ENCODE measurements at places on chromosomes 2 and 18.

- no peak for DNase-seq
These were observed 29.8 kb downstream of the KCNE4 start for GRCh38 chr2:223081789-223082188.

DNA sequence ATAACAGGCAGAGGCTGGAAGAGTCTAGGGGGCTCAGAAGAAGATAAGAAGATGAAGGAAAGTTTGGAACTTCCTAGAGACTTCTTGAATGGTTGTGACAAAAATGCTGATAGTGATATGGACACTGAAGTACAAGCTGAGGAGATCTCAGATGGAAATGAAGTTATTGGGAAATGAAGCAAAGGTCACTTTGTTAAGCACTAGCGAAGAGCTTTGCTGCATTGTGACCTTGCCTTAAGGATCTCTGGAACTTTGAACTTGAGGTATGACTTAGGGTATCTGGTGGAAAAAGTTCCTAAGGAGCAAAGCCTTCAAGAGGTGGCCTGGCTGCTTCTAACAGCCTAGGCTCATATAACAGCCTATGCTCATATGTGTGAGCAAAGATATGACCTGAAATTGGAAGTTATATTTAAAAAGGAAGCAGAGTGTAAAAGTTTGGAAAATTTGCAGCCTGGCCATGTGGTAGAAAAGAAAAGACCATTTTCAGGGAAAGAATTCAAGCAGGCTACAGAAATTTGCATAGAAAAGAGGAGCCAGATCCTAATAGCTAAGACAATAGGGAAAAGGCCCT lies 91.3 kb downstream of the L3MBTL4 start:
- no peak for DNase-seq

- DNase-seq = peak; percentile 77
These were observed 785.0 kb downstream of the CNTNAP5 start for GRCh38 chr2:124810132-124810531.

GRCh38 chr18:12750076-12750714 lies 47.4 kb downstream of the PSMG2 start:
- DNase-seq = no peak

DNA sequence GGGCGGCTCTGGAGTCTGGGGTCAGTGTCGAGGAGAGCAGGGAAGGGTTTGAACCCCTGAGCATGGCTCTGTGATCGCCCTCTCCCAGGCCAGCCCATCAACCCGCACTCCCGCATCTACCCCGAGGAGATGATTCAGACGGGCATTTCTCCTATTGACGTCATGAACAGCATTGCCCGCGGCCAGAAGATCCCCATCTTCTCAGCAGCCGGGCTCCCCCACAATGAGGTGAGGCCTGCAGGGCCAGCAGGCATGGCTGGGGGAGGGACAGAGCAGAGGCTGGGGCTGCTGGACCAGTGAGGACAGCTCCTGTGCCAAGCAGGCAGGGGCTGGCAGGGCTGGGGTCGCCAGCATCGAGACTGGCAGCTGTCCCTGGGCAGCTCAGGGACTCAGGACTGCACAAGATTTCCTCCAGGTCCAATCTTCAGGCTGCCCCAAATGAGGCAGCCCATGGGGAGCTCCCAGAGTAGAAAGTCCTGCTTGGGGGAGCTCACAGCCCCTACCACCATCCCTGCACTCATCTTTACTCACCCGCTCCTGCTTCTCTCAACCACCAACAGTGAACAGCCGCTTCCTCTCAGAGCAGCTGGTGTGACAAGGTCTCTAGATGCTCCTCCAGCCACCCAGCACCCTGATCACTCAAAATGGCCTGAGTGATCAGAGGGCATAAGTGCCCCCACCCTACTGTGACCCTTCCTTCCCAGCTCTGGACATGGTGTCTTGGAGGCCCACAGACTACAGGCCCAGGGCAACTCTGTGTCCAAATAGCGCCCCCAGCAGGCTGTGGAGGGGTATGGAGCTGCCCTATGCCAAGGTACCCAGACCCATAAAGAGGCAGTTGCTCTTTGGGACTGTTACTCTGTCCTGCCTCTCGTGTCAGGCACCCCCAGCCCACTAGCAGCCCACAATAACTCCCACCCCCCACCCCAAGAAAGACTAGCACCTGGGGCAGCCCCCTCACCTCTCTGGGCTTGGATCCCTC lies 18.3 kb upstream of the ANKRD53 start:
- peak; percentile 83 for DNase-seq

GRCh38 chr2:28640908-28641300 lies 110.7 kb upstream of the PPP1CB start:
- no peak for DNase-seq

DNA sequence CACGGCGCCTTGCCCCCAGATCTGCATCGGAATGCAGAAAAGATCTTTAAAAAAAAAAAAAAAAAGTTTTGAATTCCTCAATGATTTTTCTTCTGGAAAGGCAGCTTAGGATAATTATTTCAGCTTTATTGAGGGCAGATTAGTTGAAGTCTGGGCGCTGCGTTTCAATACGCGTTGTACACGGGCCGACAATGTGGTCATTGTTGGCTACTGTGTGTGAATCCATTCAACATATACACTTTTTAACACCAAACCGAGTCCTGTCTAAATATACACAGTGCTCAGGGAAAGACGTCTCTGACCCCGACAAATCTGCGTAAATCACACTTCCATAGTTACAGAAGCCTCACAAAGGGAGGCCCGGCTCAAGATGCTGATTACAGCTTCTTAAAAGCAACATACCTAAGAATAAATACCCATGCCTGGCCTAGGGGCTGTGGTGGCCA lies 1.4 kb upstream of the SIX3 start:
- peak; percentile 62 for DNase-seq

DNA sequence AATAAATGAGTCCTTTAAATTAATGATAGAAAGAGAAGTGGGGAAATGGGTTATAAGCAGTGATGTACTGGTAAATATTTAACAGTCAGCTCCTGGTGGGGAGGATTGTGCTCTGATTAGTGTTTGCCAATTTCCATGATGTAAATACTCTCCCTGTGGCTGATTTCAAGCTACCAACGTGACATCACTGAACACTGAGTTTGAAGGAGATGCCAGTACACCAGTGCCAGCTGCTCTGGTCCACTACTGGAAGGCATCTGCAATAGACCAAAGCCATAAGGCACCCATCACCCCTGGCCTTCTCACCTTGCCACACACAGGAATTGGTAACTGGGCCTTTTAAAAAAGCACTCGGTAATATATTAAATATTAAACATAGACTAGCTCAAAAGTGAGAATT lies 77.7 kb downstream of the TGOLN2 start:
- no peak for DNase-seq

- no peak for DNase-seq
These were observed 33.9 kb downstream of the ERLEC1 start for GRCh38 chr2:53820711-53821110.

DNA sequence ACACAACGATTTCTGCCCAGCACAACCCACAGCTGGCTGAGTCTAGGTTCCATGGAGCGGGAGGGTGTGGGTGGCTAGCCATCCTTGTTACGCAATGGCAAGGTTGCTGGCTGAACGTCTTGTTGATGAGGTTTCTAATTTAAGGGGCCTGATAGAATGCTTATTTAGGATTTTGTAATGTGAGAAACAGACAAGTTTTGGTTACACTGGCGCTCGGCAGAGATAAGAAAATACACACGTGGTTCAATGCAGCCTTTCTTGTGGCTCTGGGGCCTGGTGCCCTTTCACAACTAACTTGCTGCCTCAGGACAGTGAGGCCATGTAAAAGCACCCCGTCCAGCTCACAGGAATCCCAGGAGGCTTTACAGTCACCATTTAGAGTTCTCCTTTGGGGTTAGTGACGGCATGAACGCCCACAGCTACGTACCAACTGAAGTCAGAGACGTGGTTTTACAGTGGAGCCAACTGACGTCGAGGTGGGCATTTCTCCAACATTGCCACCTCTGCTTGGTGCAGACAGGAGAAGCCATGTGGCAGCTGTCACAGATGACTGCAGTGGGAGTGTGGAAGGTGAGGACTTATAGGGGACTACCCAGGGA lies 29.7 kb upstream of the PIEZO2 start:
- no peak for DNase-seq
